Activated B cell treated with CpG ODN at 0.5 μM for 24 hours (primary cell): ENCODE measurements at places on chromosomes 6 and 20. TPM values are rescaled to one million over a fixed set of nuclear protein-coding genes. Genes with fewer than 3 reads are reported as not detected.

DNA sequence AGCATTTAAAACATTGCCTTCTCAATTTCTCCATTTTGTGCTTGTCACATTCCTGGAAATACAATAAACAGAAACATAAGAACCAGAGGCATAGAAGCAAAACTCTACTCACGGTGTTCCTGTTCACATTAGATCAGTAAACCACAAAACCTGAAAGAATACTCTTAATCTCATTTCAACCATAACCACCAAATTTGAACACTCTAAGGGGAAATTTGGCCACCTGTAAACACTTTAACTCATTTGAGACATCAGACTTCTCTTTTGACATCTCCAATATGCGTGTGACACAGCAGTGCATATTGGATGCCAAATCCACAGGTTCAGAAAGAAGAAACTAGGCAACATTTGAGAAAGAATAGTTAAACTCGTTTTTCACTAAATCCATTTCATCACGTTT, 153.8 kb upstream of the IRAK1BP1 start:
- no peak for DNase-seq
- H3K27ac ChIP-seq = no peak overlapping the region
- H3K27me3 ChIP-seq = no peaks in the 10 kb centered on the region
- H3K36me3 ChIP-seq = no peaks in the 10 kb centered on the region

- peaks cover 11% of the 10 kb centered on the region for H3K27me3 ChIP-seq
- H3K27ac ChIP-seq = no peak overlapping the region
- H3K4me1 ChIP-seq = no peaks in the 10 kb centered on the region
- no peaks in the 10 kb centered on the region for H3K36me3 ChIP-seq
- peak; percentile 35 for DNase-seq
- no peak overlapping the region for H3K4me3 ChIP-seq
Observed at GRCh38 chr6:134882426-134883038, 67.4 kb downstream of the ALDH8A1 start.

DNA sequence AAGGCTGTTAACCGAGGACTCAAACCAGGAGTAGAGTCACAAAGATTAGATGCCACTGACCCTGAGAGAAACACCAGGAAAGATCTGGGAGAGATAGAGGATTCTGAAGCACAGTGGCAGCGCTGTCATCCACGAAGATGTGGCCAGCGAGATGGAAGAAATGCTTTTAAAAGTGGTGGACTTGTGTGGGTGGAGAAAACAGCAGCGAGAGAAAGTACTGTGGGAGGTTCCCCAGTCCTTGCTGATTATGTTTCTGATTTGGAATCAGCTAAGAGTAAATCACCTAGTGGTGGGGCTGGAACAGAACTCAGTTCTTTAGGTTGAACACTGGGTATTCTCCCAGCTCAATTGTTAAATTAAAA, 435 bp upstream of the ZNF322 start:
- peaks cover 23% of the 10 kb centered on the region for H3K36me3 ChIP-seq
- peak overlapping the region; percentile 30 for H3K27ac ChIP-seq
- H3K4me1 ChIP-seq = peaks cover 26% of the 10 kb centered on the region
- peak overlapping the region; percentile 88 for H3K4me3 ChIP-seq
- no peak for DNase-seq
- peaks cover 29% of the 10 kb centered on the region for H3K27me3 ChIP-seq

The UBE2C gene
- 2.4 and 3.3 TPM in 2 replicates for total RNA-seq

The C6orf163 gene
- 5.7 and 6.8 TPM in 2 replicates for total RNA-seq

The TREML2 gene
- 10.2 and 10.3 TPM in 2 replicates for total RNA-seq

The PROCR gene
- 0.22 and 0.40 TPM in 2 replicates for total RNA-seq

The HEY2 gene
- total RNA-seq = not detected in 2 replicates
